ENCODE measurements at places on chromosomes 5 and 9.

DNA sequence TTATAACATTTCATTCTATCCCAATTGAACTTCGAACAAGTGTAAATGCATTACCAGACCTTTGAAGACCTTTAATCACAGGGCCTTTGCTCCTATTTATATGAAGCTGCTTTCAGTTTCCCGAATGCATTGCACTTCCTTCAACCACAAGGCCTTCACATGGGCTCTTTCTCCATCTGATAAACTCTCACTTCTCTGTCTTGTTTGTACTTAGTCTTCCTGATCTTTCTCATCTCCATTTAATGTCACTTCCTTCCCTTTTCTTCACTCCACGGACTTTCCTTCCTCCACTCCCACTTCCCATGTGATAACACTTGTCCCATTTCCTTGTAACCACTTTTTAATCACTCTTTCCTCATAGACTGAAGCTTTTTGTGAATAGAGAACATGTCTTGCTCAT lies 74.3 kb upstream of the TNC start:
- DNase-seq, result no peak

DNA sequence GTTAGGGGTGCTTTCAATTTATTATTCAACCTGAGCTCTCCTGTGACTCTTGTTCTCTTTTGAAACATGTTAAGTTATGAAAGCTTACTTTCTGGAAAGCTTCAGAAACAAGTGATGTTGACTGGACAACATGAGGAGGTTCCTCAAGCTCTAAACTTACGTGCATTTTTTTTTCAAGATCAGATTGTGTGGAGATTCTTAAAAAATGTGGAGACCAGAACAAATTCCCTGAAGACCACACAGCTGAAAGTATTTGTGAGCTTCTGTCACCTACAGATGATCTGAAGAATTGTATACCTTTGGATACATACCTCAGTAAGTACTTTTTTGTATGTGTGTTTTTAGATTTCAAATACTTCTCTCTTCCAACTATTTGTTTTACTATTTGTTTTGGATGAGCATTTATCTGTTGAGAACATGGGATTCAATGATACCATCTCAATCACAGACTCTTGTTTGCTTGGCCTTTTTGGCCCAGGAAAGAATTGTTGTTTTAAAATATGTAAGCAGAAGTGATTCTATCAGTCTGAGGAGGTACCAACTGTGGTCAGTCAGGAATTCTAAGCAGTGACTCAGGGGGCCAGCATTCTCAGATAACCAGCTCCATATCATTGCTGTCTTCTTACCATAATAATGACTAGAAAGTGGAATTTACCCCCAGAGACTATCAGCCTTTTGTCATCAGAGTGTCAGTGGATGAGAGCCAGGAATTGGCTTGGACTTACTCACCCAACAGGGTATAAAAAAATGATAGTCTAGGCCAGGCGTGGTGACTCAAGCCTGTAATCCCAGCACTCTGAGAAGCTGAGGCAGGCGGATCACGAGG lies 34.4 kb upstream of the GLIPR2 start:
- DNase-seq, result no peak

DNA sequence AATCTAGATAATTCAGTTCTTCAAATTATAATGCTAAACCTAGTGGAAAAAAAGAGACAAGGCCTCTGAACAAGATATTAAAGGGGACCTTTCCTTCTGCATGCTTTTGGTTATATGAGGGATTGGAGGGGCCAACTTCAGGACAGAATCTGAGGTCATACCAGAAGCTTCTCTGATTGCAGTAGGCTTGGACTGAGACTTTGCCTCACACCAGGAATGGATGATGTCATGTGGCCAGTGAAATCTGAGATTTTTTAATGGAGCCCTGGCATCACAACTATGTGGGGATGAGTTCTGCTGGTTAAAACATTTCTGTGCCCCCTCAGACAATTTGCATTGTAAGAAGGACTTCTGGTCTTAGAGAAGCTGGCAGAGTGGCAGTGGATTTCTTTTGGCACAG lies 88.6 kb downstream of the ANGPTL2 start:
- DNase-seq, result no peak

DNA sequence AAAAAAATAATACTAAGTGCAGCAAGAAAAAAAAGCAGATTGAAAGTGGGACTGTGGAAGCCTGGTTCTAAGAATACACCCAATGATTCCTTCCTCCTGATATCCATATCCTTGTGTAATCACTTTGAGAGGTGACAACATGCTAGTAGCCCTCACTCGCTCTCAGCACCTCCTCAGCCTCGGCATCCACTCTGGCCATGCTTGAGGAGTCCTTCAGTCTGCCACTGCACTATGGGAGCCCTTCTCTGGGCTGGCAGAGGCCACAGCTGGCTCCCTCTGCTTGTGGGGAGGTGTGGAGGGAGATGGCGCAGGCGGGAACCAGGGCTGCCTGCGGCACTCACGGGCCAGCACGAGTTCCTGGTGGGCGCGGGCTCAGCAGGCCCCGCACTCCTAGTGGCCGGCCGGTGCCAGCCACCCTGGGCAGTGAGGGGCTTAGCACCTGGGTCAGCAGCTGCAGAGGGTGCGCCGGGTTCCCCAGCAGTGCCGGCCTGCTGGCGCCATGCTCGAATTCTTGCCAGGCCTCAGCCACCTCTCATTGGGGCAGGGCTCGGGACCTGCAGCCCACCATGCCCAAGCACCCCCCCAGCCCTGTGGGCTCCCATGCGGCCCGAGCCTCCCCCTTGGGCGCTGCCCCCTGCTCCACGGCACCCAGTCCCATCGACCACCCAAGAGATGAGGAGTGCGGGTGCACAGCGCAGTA lies 24.5 kb upstream of the SELENOP start:
- DNase-seq, result no peak

DNA sequence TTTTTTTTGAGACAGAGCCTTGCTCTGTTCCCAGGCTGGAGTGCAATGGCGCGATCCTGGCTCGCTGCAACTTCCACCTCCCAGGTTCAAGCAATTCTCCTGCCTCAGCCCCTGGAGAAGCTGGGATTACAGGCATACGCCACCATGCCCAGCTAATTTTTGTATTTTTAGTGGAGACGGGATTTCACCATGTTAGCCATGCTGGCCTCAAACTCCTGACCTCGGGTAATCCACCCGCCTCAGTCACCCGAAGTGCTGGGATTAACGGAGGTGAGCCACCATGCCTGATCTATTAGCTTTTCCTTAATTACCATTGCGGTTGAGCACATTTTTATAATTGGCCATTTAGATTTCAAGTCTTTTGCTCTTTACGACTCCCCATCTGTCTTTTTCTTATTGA lies 2.9 kb upstream of the FLT4 start:
- DNase-seq, result no peak

DNA sequence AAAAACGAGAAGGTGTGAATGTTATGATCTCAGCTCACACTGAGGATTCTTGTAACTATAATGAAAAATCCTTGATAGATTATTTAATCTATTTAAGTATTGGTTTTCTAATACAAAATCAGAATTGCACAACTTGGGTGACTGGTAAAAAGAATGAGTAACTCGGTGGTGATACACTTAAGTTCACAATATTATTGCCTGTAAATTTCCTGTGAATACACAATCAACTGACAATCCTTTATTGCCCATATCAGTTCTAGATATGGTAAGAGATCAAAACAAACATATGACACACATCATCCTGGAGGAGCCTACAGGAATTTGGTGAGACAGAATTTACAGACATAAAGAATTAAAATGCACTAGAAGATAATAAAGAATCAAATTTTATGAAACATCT lies 14.1 kb upstream of the LURAP1L start:
- DNase-seq, result no peak

DNA sequence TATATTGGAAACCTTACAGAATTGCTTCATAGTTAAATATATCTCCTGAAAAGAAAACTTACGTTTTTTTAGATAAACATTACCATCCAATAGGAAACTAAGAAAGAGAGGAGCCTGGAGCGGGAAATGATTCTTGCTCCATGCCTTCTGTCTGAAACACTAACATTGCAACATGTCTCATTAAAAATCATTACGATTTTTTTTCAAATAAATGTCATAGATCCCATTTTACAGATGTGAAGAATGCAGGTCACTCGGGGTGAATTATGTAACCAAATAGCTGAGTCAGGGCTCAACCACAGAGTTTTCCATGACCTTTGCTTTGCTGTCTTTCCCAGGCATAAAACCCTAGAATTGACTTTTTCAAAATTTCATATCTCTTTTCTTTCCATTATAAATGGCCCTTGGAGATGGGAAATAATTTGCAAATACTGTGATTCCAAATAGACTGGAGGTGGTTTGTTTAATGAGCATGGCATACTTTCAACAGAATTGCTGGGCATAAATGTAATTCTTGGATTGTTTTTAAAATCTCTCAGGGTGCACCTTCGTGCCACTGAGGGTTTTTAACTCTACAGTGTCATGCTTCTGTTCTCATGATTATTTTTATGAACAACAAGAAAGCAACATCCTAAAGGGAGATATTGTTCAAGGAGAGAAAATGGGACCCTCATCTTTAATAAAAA lies 302.8 kb downstream of the EBF1 start:
- DNase-seq, result no peak

- DNase-seq, result no peak
Observed at GRCh38 chr5:115770466-115770865, 46.0 kb downstream of the CDO1 start.

- no peak for DNase-seq
Observed at GRCh38 chr5:174612686-174613085, 111.7 kb upstream of the MSX2 start.

DNA sequence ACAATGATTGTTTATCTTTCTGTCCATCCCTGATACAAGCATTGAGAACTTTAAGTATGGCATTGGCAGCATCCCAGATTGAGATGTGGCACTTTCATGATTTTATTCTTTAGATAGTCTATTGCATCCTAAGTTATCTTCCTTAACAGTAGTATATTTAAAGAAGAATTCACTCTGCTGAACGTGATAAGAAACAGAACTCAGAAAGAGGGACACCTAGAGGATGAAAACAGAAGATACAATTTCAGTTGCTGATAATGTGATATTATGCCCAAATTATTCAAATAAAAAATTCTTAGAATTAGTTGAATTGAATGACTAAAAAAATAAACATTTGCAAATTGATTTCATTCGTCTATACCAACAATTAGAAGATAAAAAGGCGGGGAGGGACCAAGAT lies 218.1 kb upstream of the DMRTA1 start:
- no peak for DNase-seq

GRCh38 chr9:21856301-21857094 lies 54.1 kb downstream of the MTAP start:
- no peak for DNase-seq

DNA sequence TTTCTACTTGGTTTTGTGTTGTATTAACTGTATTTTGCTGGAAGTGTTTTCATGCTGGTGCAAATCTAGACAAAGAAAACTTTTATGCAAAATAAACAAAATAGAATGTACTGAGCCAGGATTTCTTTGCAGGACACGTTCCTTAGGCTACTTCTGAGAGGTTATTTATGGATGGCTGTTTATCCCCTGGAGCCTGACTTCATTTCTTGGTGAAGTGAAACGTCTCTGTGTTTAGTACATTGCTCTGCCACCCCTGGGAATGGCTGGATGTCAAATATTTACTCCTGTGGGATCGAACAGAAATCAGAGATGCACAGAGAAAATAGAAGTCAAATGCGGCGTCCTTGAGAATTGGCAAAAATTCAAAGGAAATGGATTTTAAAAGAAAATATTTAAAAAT lies 327.1 kb upstream of the MPDZ start:
- DNase-seq, result no peak

DNA sequence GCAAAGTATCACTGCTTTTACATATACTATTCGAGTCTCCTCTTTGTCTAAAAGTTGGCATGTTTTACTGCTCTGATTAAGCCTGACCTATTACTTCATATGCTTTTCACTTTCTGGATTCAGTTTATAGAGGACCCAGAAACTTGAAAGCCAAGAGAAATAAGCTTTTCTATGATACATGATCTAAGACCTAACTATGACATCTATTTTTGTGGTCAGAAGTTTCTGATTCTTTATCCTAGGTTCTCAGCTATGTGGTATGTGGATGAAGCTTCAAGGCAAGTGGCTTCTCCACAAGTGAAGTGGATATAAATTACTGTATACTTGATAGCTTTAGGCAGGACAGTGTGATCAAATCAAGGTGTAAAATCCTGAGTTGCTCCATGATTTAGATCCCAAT lies 6.3 kb downstream of the EDIL3 start:
- DNase-seq, result no peak

GRCh38 chr5:36734422-36734821 lies 128.0 kb downstream of the SLC1A3 start:
- DNase-seq, result no peak

DNA sequence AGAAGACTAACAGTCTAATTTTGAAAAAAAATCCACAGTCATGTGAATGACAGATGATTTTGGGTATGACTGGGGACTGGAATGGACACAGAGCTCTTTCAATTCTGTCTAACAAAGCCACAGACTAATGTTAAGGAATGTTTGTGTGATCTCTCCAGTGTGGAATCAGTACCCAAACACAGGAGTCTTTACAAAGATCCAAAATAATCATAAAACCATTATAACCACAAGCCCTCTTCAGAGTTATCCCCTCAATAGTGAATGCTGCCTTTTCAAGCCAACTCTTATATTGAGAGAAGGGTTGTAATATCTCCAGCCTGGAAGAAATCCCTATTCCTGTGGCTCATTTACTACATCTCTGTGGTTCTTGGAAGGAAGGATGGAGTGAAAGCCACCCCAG lies 552.0 kb upstream of the CLINT1 start:
- no peak for DNase-seq

DNA sequence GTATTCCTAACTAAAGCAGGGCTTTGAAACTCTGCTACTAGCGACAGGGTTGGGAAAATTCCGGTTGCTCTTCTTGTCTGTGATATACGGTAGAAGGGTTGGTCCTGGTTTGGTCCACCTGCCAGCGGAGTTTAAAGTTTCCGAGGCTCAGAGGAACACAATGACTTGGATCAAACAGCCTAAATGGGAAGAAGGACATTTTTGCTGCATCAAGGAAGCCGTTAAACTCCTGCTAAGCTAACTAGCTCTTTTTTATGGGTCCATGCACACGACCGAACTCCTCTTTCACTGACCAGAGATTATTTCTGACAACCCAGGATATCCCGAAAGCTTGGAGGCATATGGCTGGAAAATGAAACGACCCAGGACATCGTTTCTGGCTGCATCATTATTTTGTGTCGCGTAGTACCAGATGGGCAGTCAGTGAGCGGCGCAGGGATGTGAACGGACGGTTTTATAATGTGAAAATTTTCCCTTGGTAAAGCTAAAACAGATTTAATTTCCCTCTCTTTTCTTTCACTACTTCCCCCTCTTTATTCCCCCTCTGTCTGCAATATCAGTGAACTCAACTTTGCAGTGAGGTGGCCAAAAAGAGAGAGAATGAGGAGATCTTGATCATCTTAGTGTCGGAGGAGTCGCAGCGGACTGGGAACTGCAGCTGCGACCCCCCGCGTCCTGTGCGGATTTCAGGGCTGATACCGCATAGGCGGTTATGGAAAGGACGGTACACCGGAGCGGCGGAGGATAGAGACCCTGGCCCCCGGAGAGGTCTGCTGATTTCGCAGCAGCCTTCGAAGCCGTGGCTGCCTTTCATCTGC lies at the start of gene LURAP1L:
LURAP1L (plus strand) TSS at position 160 of the 818 bp plus-strand sequence. CDS start 696 bp downstream, outside the sequence.
- DNase-seq, result no peak

DNA sequence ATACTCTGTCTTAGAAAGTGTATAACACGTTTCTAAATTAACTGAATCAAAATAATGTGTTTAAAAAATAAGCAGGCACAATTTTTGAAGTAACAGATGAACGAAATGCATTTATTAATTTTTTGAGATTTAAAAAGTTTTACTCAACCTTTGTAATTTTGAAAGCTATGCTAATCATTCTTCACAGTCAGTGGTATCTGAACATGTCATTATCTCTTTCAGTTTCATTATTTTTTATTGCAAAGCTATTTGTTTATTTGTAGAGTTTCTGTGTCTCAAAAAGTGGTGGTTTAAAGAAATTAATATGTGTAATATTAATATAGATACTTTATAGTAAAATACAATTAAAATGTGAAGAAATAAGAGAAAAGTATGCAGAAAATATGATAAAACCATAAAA lies 11.2 kb downstream of the CHSY3 start:
- DNase-seq, result no peak
